ENCODE measurements at places on chromosomes 6 and 20. TPM values are rescaled to one million over a fixed set of nuclear protein-coding genes. Genes with fewer than 3 reads are reported as not detected.

- H3K27me3 ChIP-seq, result no peaks in the 10 kb centered on the region
- no peak for DNase-seq
- no peaks in the 10 kb centered on the region for H3K36me3 ChIP-seq
- no peak overlapping the region for H3K27ac ChIP-seq
- no peak overlapping the region for H3K4me3 ChIP-seq
These were observed 562.3 kb downstream of the DHX35 start for GRCh38 chr20:39524371-39524911.

DNA sequence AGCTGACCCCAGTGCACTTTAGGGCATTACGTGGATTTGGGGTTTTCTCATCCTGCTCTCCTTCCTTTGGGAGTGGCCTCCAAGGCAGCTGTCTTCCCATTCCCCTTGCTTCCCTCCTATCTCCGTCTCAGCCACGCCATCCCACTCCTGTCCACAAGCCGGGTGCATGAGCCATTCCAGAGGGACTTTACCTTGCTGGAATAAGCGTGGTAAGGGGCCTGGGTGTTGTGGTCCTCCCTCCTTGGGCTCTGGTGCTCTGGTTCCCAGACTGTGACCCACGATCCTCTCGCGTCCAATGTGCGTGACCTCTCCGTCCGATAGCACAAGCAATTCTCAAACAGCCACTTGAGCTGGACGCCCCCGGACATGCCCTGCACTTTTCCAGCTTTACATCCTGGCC, 60.6 kb upstream of the NKX2-2 start:
- peaks cover 26% of the 10 kb centered on the region for H3K27me3 ChIP-seq
- H3K36me3 ChIP-seq, result no peaks in the 10 kb centered on the region
- H3K4me3 ChIP-seq, result no peak overlapping the region
- no peak overlapping the region for H3K27ac ChIP-seq
- no peak for DNase-seq

AVP gene
- total RNA-seq, result not detected

GRCh38 chr20:49185071-49185761, 2.9 kb downstream of the STAU1 start:
- no peak overlapping the region for H3K27ac ChIP-seq
- no peaks in the 10 kb centered on the region for H3K27me3 ChIP-seq
- DNase-seq, result no peak
- H3K4me1 ChIP-seq, result peaks cover 45% of the 10 kb centered on the region

- no peak for DNase-seq
- H3K4me3 ChIP-seq, result no peak overlapping the region
- no peaks in the 10 kb centered on the region for H3K36me3 ChIP-seq
- peaks cover 3% of the 10 kb centered on the region for H3K27me3 ChIP-seq
- no peaks in the 10 kb centered on the region for H3K4me1 ChIP-seq
These were observed 339.4 kb downstream of the CDH26 start for GRCh38 chr20:60297649-60298048.

GRCh38 chr6:7910298-7910653, 312 bp downstream of the TXNDC5 start:
- peak overlapping the region; percentile 48 for H3K27ac ChIP-seq
- no peaks in the 10 kb centered on the region for H3K27me3 ChIP-seq
- DNase-seq, result no peak
- H3K4me1 ChIP-seq, result peaks cover 23% of the 10 kb centered on the region

PTCRA gene
- 5.0 TPM for total RNA-seq

PPP1R16B gene
- 22.1 TPM for total RNA-seq

DNA sequence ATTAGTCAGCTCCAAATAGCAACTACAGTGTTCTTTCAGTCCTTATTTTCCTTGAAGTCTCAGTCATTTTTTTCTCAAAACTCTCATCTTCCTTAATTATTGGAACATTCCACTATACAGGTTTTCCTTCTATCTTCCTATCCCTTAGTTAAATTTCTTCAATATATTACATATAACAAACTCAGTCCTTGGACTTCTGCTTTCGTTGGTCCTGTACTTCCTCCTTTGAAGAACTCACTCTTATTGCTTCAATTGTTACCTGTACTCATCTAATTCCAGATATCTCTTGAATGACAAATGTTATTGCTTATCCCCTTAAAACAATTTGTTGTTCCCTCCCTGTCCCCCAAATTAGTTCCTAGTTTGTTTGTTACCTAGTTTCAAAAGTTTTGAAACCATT, 67.7 kb upstream of the NOTCH4 start:
- no peak for DNase-seq
- no peak overlapping the region for H3K4me3 ChIP-seq
- H3K4me1 ChIP-seq, result no peaks in the 10 kb centered on the region
- no peaks in the 10 kb centered on the region for H3K36me3 ChIP-seq
- no peak overlapping the region for H3K27ac ChIP-seq

- peaks cover 6% of the 10 kb centered on the region for H3K4me1 ChIP-seq
- DNase-seq, result peak; percentile 67
- H3K27me3 ChIP-seq, result no peaks in the 10 kb centered on the region
- peaks cover 30% of the 10 kb centered on the region for H3K36me3 ChIP-seq
- no peak overlapping the region for H3K4me3 ChIP-seq
- H3K27ac ChIP-seq, result no peak overlapping the region
These were observed 164.2 kb downstream of the DTNBP1 start for GRCh38 chr6:15498640-15499039.

GRCh38 chr20:23212011-23212410, 125.9 kb upstream of the CD93 start:
- H3K4me1 ChIP-seq, result no peaks in the 10 kb centered on the region
- no peak overlapping the region for H3K27ac ChIP-seq
- DNase-seq, result no peak
- no peak overlapping the region for H3K4me3 ChIP-seq
- no peaks in the 10 kb centered on the region for H3K27me3 ChIP-seq
- no peaks in the 10 kb centered on the region for H3K36me3 ChIP-seq

PPIL4 gene
- 28.8 TPM for total RNA-seq

DNA sequence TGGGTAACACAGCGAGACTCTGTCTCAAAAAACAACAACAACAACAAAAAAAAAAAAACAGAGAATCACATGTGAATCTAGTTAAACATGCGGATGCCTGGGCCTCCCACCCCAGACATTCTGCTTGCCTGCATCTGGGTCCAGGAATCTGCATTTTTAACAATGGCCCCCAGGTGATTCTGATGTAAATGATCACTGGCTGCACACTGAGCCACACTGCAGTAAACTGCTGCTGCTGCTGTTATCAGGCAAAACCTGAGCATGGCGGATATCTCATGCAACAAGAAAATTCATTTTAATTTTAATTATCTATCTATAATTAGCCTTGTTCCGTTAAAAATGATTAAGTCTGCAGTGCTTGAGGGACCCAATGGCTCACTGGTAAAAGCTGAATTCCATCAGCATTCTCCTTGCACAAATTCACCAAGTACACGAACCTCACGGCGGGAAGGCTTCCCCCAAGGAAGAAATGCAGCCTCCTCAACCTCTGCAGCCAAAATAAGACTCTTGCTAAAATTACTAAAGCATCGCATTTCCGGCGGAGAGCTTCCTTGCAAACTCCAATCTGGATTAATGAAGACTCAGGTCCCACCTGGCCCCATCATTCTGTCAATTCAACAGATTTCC, 81.6 kb upstream of the SNX9 start:
- no peaks in the 10 kb centered on the region for H3K36me3 ChIP-seq
- no peak for DNase-seq
- no peak overlapping the region for H3K4me3 ChIP-seq
- no peaks in the 10 kb centered on the region for H3K4me1 ChIP-seq
- H3K27me3 ChIP-seq, result no peaks in the 10 kb centered on the region
- peak overlapping the region; percentile 20 for H3K27ac ChIP-seq

DNA sequence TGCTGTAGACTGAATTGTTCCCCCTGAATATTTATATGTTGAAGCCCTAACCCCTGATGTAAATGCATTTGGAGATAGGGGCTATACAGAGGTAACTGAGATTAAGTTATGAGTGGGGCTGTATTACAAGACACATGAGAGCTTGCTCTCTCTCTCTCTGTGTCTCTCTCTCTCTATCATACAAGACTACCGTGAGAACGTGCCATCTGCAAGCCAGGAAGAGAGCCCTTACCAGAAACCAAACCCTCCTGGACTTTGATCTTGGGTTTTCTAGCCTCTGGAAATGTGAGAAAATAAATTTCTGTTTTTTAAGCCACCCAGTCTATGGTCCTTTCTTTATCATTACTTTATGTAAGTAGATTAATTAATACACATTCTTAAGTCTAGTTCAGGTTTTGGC, 249.3 kb upstream of the MAN1A1 start:
- H3K4me3 ChIP-seq, result no peak overlapping the region
- DNase-seq, result no peak
- no peak overlapping the region for H3K27ac ChIP-seq
- H3K36me3 ChIP-seq, result no peaks in the 10 kb centered on the region

LY6G6F gene
- not detected for total RNA-seq

DNA sequence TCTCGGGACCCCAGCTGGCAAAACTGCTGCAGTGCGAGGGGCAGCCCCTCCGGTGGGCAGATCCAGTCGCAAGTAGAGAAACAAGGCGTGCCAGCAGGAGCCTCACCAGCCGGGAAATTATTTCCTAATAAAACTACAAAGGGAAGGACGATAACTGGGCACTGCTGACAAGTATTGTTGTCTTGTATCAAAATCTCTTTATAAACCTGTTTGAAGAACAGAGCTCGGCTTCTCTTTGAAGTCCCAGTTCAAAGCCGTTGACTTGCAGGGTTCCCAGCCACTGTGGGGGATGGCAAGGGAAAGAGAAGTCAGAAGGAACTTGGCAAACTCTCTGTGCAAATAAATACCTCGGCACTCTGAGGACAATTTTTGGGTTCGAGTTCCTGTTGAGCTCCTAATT, 504.5 kb downstream of the CD83 start:
- H3K36me3 ChIP-seq, result no peaks in the 10 kb centered on the region
- H3K4me1 ChIP-seq, result peaks cover 14% of the 10 kb centered on the region
- no peak overlapping the region for H3K27ac ChIP-seq
- no peak for DNase-seq
- no peaks in the 10 kb centered on the region for H3K27me3 ChIP-seq
- no peak overlapping the region for H3K4me3 ChIP-seq

DNA sequence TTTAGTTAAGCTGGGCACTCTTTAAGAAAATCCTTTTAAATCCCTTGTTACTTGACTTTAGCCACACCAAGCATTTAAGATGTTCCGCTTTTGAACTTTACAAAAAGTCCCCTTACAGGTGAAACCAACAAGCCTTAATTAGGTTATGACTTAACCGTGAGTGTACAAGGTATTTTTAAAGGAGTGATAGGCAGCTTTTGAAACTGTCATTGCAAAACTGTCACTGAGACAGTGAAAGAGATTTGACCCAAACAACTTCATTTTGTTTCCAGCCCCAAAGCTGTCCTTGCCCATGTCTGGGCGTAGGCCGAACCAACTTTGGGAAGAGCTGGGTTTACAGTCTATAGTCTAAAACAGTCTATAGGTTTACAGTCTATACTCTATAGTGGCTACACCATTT, 305.4 kb downstream of the FARS2 start:
- H3K4me1 ChIP-seq, result no peaks in the 10 kb centered on the region
- no peak overlapping the region for H3K4me3 ChIP-seq
- H3K36me3 ChIP-seq, result no peaks in the 10 kb centered on the region
- no peak for DNase-seq
- no peak overlapping the region for H3K27ac ChIP-seq

GRCh38 chr20:1562622-1563021, 5.1 kb upstream of the SIRPD start:
- no peaks in the 10 kb centered on the region for H3K36me3 ChIP-seq
- H3K27me3 ChIP-seq, result no peaks in the 10 kb centered on the region
- no peak overlapping the region for H3K4me3 ChIP-seq
- H3K4me1 ChIP-seq, result no peaks in the 10 kb centered on the region

DNA sequence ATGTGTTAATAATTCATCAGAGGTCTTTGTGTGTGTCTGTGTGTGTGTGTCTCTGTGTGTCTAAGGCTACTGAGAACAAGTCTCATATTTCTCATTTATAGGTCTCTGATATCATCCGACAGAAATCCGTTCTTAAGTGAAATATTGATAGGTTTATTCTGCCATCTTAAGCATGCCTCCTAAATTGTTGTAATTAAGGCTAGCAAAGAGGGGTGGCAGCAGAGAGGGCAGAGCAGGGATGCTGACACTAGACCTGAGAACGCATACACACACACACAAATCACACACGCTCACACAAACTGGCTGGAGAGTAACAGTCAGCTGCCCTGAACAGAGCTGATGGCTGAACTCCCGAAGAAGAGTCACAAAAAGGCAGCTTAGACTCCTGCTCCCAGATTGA, 84.9 kb upstream of the LRFN2 start:
- H3K4me1 ChIP-seq, result no peaks in the 10 kb centered on the region
- H3K27me3 ChIP-seq, result peaks cover 5% of the 10 kb centered on the region
- H3K36me3 ChIP-seq, result no peaks in the 10 kb centered on the region
- no peak for DNase-seq

DNA sequence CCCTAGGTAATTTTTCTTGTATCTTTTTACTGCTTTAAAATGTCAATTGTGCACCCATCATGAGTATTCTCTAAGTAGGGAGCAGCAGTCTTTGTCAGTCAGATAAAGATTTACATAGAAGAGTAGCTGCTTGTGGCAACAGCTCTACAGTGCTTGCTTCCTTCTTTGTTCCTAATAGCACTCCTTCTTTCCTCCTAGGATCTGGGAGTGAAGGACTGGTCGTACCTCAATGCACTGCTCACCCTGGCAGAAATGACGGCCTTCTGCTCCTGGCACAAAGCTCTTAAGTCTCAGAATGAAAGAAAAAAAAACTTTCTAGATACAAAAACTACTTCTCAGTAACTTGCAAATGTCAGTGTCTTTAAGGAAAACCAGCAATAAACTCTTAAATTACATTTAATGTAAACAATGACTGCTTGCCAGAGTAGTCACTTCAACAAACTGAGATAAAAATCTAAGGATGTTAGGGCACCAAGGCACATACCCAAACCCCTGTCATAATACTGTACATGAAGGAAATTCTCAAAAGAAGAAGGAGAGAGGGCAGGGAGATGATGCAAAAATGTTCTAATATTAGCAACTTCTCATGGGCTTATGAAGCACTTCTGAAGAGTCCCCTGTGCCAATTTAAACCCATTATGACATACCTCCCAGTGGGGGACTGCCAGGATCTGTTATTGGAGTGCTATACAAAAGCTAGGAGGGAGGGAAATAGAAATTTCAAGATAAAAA, 34.0 kb downstream of the NCOA6 start:
- H3K4me1 ChIP-seq, result peaks cover 11% of the 10 kb centered on the region
- no peak overlapping the region for H3K4me3 ChIP-seq
- H3K36me3 ChIP-seq, result peaks cover 27% of the 10 kb centered on the region
- peak overlapping the region; percentile 28 for H3K27ac ChIP-seq

GRCh38 chr20:46978951-46979491, 84.4 kb downstream of the EYA2 start:
- no peaks in the 10 kb centered on the region for H3K4me1 ChIP-seq
- H3K27ac ChIP-seq, result no peak overlapping the region

OR11A1 gene
- not detected for total RNA-seq

GRCh38 chr6:125639466-125640020, 109.9 kb upstream of the HEY2 start:
- H3K27me3 ChIP-seq, result no peaks in the 10 kb centered on the region
- H3K36me3 ChIP-seq, result no peaks in the 10 kb centered on the region
- no peak overlapping the region for H3K4me3 ChIP-seq
- H3K4me1 ChIP-seq, result no peaks in the 10 kb centered on the region
